ENCODE measurements at places on chromosomes 3 and 15.

DNA sequence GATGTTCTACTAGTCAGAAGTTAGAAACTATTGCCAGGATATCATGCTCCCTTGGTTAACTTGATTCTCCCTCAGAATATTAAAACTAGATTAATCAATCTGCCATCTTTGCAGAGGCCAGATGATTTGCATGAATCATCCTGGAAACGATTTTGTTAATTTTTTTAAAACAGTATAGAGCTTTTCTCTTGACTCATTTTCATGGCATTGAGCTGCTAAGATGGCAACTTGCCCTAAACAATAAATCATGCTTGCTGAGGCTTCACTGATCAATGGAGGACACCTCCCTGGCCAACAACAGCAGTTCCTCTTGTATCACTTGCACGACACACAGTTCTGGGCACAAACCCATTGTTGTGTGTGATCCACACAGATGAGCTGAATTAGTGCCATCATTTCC is 109.1 kb downstream of the COL6A6 start:
- no peak for DNase-seq

- DNase-seq = no peak
Observed at GRCh38 chr3:153970047-153970446, 151.1 kb upstream of the ARHGEF26 start.

DNA sequence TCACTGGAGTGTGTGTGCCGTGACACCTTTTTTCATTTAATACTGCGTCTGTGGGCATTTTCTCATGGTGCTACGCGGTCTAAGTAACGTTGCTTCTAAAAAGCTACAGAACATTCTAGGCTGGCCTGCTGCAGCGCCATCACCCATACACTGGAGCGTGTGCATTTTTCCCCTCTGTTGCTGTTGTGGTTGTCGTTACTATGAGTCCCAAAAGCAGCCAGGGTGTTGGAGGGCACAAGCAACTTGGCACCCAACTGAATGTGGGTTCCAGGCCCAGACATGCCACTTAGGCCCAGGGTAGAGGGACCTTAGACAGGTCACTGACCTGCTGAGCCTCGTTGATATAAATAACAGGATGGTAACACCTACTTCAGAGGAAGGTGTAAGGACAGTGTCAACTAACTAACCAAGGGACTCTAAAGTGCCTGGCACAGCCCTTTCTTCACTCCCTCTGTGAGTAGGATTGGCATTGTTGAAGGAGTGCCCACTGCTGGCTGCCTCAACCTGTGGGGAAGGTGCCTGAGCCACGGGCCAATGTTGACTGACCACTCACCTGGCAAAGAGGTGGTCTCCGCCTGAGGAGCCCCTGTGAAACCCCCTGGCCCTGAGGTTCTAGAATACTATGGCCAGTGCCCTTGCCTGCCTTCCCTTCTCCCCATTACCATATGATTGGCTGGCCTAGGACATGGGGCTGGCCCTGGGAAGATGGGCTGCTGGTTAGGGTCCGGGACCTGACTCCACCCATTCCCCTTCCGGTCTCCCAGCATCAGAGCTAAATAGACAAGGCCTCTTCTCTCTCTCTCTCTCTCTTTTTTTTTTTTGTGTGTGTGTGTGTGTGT is 3.5 kb downstream of the CSK start:
- DNase-seq = no peak

- DNase-seq = no peak
Observed at GRCh38 chr3:80999481-80999880, 762.0 kb downstream of the GBE1 start.

DNA sequence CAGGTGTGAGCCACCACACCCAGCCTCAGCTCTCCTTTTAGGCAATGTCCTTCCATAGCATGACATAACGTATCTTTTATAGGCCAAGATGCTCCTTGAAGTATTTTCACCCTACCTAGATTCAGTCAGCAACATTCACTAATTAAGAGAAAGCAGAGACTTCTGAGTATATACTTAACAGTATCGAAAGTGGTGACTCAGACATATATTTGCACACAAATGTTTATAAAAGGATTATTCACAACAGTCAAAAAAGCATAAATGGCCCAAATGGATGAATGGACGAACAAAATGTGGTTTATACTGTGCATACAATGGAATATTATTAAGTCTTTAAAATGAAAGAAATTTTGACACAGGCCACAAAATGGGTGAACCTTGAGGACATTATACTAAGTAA is 108.6 kb downstream of the ZNF385D start:
- DNase-seq = no peak

- no peak for DNase-seq
Observed at GRCh38 chr3:152054315-152054714, 180.9 kb downstream of the SUCNR1 start.

DNA sequence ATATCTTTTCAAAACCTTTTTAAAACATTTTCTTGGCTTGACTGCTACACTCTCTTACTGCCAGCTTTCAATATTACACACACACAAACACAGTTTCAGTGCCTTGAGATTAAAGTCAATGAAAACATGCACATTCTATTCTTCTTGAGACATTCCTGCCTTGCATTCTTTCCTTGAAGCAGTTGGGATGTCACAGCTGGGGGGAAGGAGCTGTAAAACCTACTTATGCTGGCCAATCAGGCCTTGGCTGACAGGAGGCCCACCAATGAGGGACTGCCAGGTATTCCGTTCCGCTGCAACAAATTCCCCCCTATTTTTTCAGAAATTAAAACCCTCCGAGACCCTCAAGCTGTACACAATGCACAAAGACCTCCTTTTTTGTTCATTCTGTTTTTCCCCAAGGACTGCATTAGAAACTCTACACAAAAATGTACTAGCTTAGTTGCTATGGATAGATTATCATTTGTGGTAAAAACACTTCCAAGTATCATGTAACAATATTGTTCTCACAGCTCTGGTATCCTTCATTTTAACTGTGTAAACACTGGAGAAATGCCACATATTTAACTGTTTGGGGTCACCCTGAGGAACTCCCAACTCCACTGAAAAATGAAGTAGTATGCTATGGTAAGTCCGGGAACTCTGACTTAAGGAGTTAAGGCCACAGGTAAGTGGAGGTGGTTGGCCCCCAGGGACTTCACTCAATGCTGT is 18.5 kb downstream of the FSTL1 start:
- no peak for DNase-seq

- no peak for DNase-seq
Observed at GRCh38 chr3:150015901-150016300, 45.2 kb upstream of the PFN2 start.

DNA sequence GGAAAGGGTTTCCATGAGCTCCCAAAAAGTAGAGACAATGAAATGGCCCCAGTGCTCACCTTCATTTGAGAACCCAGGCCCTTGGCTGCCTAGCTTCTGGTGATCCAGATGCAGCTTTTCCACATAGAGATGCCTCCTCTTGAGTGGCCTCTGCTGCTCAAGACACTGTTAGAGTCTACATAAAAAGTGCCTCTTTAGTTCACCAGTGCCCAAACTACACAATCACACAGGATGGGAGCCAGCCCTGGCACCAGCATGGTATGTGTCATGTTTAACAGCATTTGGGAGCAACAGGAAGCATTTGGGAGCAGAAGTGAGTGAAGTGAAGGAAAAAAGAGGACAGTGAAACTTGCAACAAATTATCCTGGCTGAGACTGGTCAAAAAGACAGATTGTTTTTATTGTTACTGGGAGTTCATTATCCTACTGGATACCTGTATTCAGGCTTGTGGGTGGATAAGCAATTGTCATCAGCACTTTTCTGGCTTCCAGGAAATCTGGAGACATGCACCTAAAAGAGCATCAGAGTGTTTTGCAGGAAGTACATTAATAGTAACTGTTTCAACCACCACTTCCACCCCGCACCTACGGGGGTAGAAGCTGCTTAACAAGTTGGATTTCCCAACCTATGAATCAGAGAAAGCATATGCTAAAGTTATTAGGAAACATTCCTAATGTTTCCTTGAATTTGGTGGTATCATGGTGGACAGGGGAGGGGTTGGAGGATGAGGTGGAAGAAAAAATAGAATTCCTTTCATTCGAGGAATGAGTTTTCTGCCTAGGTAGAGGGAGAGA is 416.2 kb downstream of the IGSF11 start:
- no peak for DNase-seq

- DNase-seq = no peak
Observed at GRCh38 chr3:120364821-120365220, 15.7 kb upstream of the LRRC58 start.

GRCh38 chr3:134197681-134198261 is 52.9 kb downstream of the RYK start:
- DNase-seq = no peak

- DNase-seq = no peak
Observed at GRCh38 chr3:156360963-156361362, 194.0 kb downstream of the SSR3 start.

GRCh38 chr3:79086514-79086913 is 681.3 kb downstream of the ROBO1 start:
- no peak for DNase-seq

DNA sequence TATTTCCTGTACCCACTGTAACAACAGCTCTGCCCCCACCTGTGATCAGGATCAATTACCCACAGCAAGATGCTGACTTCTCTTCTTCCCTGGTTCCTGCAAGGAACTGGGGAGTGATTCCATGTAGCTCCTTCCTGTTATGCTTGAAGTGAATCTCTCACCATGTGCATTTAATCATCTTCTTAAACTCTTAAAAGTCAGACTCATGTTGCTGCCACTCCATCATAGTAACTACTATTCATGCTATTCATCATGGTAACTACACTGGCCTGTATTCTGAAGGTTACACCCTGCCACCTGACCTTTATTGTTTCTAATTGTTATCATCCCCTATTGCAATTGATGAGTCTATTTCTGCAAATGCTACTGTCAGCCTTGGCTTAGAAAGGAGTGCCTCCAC is 89.5 kb downstream of the SUCNR1 start:
- no peak for DNase-seq

DNA sequence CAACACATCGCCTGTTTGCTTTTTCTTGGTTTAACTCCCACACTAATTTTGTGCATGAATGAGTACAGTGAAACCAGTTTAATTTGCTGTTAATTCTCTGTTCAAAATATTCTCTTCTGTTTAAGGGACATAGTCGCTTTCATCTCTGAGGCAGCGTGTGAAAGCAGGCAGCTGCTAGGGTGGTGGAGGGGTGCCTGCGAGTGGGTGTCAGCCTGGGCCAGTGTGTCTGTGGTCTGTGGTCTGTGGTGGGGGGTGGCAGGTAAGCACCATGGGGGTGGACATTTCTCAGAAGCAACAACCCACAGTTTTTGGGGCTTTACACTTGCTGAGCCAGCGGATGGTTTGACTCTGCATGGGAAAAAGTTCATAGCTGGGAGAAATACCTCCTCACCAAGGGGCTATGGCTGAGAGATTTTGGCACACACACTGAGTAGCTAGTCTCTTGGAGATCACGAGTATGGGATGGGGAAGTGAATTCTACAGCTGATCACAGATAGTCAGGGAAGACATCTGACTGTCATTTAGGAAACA is 109.2 kb downstream of the EPHB1 start:
- DNase-seq = no peak

- no peak for DNase-seq
Observed at GRCh38 chr3:112569265-112569664, 7.4 kb downstream of the SLC35A5 start.

GRCh38 chr3:138394686-138395085 is 39.7 kb upstream of the ESYT3 start:
- DNase-seq = no peak

- DNase-seq = no peak
Observed at GRCh38 chr15:100308608-100309007, 33.2 kb downstream of the ADAMTS17 start.

DNA sequence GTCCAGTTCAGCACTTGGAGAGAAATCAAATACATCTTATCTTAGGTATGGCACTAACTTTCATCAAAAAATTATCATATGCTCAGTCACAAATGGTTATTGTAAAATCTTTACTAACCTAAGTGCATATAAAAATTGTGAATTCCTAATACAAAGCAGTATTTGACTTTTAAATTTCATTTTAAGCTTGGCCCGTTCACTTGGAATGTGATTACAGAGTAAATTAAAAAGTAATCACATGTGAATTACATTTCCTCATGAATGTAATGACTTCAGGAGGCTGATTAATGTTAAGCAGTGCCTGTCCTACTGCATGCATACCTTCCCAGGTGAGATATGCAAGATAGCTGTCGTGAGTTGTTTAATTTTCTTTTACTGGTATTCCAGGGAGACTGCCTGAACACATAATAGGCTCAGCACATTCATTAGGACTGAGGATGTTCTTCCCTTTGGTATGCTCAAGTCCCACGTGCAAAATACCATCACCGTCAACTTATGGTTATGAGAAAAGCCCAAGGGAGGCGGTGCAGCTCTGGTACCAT is 1053.0 kb downstream of the FHIT start:
- no peak for DNase-seq

DNA sequence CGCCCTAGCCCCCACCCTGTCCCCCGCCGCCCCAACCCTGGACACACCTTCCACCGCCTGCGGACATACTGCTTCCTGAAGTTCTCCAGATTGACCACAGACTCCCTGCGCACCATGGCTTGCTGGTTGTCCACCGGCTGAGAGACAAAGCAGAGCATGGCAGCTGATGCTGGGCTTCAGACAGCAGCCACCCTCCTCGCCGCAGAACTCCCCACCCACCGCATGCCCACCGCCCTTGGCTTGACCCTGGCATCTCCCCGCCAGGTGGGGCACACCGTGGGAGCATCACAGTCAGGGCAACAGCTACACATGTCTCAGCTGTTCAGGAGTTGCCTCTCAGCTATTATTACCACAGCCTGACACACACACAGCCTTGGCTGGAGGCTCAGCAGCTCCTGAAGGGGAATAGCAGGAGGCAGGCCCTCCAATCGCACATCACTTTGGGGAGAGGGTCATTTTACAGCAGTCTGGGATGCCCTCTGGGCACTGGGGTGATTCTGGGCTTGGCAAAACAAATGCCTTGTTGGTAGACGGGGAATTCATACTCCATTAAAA is 78.4 kb upstream of the HERC1 start:
- no peak for DNase-seq

DNA sequence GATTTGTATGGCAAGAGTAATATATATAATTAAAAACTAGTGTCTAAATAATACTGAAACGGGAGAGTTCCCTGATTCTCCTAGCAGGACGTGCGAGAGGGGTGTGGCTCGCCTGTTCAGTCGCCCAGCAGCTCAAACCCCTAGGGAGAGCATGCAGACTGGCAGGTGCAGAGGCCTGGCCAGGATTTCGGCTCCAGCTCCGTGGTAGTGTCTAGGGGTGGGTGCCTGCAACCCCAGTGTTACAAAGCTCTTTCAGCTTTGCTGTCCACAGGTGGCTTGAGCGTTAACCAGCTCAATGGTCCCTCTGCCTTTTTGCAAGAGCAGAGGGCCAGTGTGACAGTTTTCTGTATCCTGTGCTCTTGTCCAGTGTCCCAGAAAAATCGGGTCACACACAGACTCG is 226.6 kb downstream of the ALCAM start:
- DNase-seq = no peak

- DNase-seq = no peak
Observed at GRCh38 chr15:55897560-55898336, 95.7 kb downstream of the NEDD4 start.
